NCI-H510A treated with DMSO at 0.1 percent for 48 hours (cell line): ENCODE measurements at places on chromosomes 13 and 19.

DNA sequence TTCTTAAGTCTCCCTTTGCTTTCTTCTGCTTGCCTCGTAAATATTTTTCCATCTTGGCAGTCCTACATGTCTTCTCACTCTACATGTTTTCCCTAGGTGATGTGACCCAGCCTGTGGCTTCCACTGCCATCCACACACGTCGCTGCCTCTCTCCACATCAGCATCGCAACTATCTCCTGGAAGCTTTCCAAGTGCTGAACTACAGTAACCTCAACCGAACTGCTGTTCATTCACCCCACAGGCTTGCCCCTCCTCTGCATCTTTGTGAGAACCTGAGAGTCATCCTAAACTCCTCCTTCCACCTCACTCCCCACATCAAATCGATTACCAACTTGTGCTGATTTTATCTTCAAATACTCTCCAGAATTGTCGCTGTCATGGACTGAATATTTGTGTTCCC lies 41.2 kb upstream of the USPL1 start:
- no peak for DNase-seq

- DNase-seq, result no peak
These were observed 73.9 kb upstream of the SLC10A2 start for GRCh38 chr13:103140001-103140671.

- no peak for DNase-seq
These were observed 9.5 kb upstream of the TLE5 start for GRCh38 chr19:3071768-3072167.

- DNase-seq, result no peak
These were observed 422 bp downstream of the ZNF71 start for GRCh38 chr19:56595548-56595899.

GRCh38 chr13:48944221-48944620 lies 31.5 kb upstream of the FNDC3A start:
- no peak for DNase-seq

- no peak for DNase-seq
These were observed 418.9 kb downstream of the ZNF536 start for GRCh38 chr19:30791088-30791487.

GRCh38 chr19:41328842-41329225 lies 18.9 kb downstream of the CCDC97 start:
- DNase-seq, result no peak

GRCh38 chr19:18780631-18781030 lies 10.5 kb downstream of the COMP start:
- no peak for DNase-seq

GRCh38 chr19:16702123-16702522 lies 17.5 kb upstream of the NWD1 start:
- no peak for DNase-seq

DNA sequence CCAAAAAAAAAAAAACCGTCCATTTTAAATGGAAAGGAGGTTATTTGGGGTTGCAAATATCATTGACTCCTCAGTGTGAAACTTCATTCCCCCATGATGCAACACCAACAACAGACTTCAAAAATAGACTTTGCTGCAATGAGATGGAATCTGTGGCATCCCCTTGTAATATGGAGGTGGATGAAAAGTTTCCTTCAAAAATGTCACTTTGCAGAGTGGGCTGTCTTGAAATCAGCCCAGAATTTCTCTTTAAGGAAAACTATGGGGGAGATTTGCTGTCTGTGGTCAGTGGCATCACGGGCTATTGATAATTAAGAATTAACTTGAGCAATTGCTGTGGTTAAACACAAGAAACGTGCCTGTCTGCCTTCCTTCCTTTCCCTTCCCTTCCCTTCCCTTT lies 1.5 kb downstream of the GPR18 start:
- DNase-seq, result no peak

DNA sequence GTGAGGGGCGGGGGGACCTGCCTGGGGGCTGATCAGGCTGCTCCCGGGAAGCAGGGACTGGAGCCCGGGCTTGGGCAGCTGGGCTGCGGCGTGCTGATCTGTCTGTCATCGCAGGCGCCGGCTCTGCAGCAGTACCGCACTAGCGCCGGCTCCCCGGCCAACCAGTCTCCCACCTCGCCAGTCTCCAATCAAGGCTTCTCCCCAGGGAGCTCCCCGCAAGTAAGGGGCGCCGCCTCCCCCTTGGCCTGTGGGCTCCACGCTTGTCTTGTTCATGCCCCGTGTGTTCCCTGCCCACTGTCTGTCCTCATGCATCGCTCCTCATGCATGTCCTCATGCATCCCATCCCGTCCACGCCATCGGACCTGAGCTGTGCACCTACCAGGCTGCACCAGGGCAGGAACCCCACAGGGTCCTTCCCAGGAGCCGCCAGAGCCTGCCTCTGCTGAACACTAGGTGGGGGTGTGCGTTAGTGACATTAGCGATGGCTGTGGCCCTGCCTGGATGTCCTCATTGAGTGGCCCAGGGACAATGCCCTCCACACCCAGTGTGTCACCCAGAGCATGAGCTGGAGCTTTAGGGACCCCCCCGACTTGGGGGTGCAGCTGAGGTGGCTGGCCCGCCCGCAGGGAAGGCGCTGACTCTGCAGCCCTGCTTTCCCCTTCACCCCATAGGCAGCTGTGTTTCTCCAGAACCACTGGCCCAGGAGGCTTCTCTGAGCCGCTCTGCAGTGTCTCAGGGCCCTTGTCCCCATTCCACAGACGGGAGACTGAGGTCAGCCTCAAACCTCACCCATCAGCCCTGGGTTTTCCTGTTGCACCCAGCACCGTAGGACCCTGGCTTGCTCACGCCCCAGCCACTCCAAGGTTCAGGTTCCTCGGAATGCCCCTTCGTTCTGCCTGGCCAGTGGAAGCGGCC lies 19.5 kb downstream of the COMP start:
- DNase-seq, result no peak

- no peak for DNase-seq
These were observed 16.9 kb upstream of the CYP2S1 start for GRCh38 chr19:41175801-41176777.

- DNase-seq, result no peak
These were observed 11.9 kb upstream of the SLC10A2 start for GRCh38 chr13:103078158-103078557.

GRCh38 chr13:98172590-98173422 lies 4.3 kb downstream of the RNF113B start:
- no peak for DNase-seq

DNA sequence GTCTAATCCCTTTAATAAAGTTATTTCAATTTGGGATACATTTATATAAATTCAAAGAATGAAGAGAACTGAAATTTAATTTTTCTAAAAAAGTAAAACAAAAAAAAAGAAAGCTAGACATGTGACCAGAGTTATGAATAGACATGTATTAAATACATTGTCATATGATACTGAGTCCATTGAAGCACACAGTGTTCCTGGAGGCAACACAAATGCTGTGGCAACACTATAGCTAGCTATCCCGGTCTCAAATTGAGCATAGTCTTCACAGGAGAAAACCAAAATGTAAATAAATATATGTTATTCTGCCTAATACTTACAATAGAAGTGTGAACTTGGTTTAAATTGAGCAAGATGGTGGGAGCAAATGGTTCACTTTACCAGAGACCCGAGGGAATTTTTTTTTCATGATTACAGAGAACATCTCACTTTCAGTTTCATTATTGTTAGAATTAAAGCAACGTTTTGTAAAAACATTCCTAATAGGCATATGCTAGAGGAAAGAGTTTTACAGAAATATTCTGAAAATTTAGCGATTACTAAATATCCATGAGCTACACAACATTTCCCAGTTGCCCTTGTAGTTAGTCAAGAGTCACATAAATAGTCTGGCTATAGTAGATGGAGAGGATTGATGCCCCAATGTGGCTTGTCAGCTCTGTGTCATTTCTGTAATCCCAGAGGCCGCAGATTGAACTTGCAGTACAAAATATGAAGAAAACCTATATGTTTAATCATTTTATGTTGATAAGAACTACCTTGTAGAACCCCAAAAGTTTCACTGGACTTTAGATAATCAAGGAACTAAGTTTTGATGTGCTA lies 775.7 kb upstream of the SPRY2 start:
- no peak for DNase-seq
